ENCODE measurements at places on chromosomes 3 and 15. TPM values are rescaled to one million over a fixed set of nuclear protein-coding genes. Genes with fewer than 3 reads are reported as not detected.

- DNase-seq = no peak
These were observed 126.2 kb downstream of the ASB7 start for GRCh38 chr15:100728371-100729201.

CYP11A1 gene
- 1.6 TPM for total RNA-seq

GRCh38 chr3:121228971-121229370 is 316.8 kb downstream of the POLQ start:
- no peak for DNase-seq

GRCh38 chr3:28615971-28616370 is 267.3 kb upstream of the AZI2 start:
- DNase-seq = no peak

TIGIT gene
- total RNA-seq = 0.77 TPM

- no peak for DNase-seq
These were observed 62.3 kb downstream of the LDHAL6B start for GRCh38 chr15:59268852-59269407.
